NCI-H345 (cell line): ENCODE measurements at places on chromosomes 4 and X.

- no peak for DNase-seq
Observed at GRCh38 chr4:129355031-129355430, 259.1 kb downstream of the C4orf33 start.

DNA sequence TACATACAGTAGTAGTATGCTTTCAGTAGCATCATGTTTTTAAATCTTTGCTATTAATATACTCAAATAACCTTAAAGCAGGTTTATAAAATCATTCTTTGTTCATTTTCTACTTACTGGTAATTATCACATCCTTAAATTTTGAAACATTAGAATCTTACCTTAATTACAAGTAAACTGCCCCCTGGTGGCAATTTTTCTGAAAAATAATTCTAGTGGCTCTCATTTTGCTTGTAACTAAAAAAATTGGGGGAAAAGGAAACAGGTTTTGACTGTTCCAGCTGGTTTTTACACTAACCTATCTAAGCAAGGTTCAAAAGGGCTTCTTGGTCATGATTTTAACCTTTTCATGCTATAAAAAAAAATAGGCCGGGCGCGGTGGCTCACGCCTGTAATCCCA, 18.5 kb upstream of the DCAF4L1 start:
- no peak for DNase-seq

DNA sequence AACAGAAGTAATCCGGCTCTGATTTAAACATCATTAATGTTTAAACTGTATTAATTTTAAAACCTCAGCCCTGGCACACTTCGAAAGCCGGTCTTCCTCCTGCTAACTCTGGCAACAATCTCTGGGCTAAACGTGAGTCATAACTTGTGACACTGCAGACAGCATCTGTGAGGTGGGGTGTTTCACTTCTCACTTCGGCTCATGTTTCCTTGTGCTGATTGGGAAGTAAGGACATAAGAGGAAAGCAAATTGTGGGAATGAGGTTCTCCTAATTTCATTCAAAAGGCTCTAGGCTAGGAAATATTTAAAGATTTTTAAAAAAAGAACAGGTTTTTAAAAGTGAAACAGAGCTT, 139.9 kb upstream of the USP9X start:
- no peak for DNase-seq

DNA sequence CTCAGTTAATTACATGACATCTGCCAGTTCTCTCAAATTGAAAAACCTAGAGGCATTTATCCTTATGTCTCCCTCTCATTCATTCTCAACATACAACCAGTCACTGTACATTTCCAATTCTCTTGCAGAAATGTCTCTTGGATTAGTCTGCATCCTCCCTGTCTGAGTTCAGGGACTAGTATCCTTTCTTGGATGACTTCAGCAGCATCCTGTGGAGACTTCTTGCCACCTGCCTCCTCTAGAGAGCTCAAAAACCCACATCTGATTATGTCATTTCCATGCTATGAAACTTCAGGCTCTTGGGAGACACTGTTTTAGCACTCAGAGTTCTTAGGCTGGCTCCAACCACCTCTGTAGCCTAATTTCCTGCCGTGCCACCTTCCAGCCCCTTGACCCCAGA, 515.1 kb upstream of the DIPK2B start:
- no peak for DNase-seq

- DNase-seq, result no peak
Observed at GRCh38 chrX:117839544-117839943, 277.1 kb downstream of the KLHL13 start.

DNA sequence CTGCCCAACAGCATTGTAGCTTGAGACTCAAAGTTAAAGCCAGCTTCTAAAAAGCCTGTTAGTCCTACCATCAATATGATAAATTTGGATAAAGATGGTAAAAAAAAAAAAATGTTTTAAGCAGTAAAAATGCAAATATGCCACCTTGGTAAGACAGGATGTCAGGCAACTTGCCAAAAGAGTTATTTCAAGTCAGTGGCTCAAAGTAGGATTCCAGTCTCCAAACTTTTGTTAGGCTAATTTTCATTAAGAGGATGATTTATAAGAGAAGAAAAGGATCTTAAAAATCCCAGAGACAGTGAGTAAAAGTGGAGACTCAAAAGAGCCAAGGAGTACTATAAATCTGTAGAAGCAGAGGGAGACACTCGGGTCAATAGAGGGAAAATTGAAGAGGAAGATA, 47.5 kb downstream of the GASK1B start:
- DNase-seq, result no peak

DNA sequence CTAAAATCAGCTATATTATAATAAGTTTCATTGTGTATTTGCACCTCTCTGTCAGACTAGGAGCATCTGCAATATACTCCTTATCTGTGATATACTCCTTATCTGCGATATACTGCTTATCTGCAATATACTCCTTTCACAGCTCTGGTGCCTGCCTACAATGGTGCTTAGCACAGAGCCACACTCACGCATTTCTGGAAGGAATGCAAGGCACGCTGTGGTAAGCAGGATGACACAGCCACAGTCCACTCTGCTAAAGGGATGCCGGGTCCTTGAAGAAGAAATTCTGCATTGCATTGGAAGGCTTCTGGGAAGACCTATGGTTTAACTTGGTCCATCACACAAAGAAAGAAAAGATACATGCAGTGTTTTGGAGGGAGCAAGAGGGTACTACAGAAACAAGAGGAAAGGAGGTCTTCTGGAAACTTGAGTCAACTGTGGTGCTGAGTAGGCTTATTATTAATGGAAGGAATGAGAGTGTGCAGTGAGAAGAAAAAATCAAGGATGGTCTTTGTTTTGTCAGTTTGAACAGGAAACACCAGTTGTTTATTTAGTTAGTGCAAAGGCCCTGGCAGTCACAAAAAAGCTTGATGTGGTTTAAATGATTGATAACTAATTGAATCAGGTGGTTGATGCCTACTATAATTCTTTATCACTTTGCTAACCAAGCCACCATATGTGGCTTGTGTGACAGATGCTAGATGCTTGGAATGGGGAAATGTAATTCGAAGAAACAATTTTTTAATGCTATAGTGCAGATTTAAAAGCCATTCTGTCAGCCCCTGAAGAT, 342.3 kb downstream of the GRXCR1 start:
- DNase-seq, result no peak

- no peak for DNase-seq
Observed at GRCh38 chrX:19811807-19812604, 75.4 kb downstream of the SH3KBP1 start.

GRCh38 chr4:111323496-111323895, 700.6 kb upstream of the PITX2 start:
- DNase-seq, result no peak

- DNase-seq, result no peak
Observed at GRCh38 chr4:47907089-47907646, 7.2 kb downstream of the NFXL1 start.

DNA sequence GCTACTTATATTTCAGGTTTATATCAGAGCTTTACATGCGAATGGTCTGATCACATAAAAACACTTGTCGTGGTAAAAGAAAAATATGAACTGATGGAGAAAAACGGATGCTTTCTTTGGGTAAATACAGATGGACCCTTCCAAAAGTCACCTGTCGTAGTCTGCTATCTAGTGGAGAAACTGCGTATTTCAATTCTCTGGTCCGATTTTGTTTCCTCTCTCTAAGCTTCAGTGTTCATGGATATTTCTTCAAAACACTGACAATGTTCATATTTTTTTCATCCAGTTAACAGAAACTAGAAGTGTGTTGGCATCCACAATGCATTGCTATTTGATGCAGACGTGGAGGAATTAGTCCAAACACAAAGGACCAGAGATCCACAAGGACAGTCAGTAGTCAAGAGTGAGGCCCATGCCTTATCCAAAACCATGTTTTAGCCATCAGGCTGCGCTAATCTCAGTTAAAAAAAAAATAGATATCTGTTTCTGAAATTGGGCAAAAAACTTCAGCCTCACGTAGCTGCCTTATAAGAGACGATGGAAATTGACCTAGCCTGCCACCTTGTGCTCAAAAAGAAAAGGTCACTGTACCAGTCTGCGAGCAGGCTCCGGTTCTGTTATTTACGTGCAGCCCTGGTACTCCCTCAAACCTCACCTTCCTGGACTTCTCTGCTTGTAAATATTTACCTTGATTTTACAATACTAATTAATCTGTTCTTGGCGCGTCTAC, 16.0 kb downstream of the MEPE start:
- peak; percentile 54 for DNase-seq

- no peak for DNase-seq
Observed at GRCh38 chr4:40369437-40370274, 34.5 kb downstream of the CHRNA9 start.

- DNase-seq, result no peak
Observed at GRCh38 chr4:82320351-82320750, 53.4 kb downstream of the HNRNPD start.

DNA sequence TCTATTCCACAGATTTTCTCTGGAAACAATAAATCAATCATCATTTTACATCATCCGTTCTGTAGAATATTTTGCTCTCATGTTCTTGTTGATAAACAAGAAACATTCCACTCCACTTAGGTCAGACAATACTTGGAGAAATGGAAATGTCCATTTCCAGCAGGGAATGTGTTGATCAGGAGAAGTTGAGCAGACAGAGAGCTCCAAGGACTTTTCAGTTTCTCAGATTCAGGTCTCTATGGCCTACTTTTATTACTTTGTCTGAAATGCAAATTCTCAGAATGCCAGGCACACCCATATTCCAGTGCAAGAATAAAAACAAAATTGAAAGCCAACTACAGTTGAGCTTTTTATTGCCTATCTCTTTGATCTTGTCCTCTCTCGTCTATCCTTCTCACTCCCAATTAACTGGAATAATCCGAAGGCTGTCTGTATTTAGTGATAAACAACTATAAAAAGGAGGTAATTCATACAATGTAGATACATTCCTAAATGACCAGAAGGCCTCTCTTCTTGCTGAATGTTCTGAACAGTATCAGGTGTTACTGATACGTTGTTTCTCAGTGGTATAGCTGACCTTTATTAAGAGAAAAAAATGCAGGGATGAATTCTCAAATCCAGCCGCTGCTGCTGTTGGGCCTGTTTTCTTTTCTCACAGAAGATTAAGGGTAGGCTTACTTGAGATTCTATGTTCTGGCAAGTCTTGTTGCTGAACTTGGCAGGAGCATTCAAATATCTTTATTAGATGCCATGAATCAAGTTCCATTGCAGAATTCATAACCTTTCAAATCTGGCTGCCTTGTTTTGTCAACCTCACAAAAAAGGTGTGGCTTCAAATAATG, 72.1 kb downstream of the HPGD start:
- DNase-seq, result no peak

DNA sequence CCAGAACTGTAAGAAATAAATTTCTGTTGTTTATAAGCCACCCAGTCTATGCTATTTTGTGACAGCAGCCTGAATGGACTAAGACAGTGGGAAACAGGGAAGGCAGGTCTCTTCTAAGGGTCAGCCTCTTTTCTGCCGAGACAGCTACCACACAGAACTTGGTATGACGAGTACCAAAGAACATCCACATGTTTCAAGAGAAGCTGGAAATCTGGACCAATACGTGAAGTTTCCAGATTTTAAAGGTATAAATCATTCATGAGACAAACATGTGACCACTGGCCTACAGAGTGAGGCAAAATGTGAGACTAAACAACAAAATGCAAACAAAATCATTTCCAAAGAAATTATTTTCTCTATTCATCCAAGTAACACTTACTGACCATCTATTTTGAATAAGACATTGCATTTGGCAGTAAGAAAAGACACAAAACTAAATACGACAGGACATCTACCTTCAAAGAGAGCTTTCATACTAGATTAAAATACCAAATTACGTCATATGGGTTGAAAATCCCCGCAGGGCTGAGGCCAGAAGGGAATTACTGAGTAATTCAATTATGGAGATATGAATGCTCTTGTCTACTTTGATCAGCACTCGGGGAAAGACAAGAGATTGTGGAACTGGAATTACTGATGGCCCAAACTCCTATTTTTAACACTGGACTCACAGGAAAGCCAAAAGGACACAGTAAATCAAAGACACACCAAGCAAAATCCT, 7.2 kb downstream of the SCARB2 start:
- DNase-seq, result no peak

- DNase-seq, result peak; percentile 47
Observed at GRCh38 chrX:3549411-3549911, 164.0 kb downstream of the PRKX start.

DNA sequence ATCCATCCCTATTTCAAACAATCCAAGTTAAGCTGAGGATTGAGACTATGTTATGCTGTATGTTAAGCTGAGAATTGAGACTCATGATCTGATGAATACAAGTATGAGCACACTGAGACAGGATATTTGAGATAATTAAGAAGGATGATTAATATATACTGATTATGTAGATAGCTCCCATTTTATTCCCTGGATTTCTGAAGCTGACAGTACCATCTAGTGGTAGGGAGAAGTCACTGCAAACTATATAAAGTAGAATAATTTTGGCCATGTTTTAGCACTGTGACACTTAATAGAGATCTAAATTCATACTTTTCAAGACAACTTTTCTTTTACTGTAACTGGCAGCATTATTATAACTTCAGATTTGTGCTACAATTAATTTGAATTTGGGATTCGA, 63.8 kb upstream of the HPRT1 start:
- no peak for DNase-seq

DNA sequence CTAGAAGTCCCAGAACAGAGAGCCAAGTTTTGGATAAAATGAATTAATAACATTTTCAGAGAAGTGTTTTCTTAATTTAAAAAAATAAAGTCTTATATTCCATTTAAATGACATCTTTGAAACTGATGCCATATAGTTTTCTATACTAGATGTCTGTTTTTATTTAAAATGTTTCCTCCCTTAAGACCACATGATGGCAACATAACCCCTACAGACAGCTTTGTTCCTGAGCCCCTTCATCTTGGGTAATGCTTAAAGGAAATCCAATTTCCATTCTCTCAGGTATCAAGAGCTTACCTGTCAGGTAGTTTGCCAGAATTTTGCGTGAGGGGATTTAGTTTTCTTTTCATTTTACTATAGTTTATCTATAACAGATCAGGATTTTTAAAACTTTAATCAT, 181.4 kb upstream of the UGT8 start:
- DNase-seq, result no peak

DNA sequence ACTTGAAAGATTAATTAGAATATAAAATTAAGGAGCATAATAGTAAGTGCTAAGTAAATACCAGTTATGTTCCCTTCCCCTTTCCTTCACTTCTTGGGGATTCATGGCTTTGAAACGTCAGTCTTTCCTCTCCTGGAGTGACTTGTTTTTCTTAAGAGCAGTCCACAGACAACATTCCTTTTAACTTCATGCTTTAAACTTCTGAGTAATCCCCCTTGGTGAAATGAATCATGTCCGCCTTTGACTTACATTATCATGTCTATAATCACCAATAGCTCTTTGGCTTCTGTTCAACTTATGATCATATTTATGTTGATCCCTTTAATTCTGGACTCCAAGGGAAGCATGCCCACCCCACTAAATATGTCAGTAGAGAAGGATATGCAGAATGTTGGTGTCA, 1012.1 kb upstream of the SLIT2 start:
- DNase-seq, result no peak

DNA sequence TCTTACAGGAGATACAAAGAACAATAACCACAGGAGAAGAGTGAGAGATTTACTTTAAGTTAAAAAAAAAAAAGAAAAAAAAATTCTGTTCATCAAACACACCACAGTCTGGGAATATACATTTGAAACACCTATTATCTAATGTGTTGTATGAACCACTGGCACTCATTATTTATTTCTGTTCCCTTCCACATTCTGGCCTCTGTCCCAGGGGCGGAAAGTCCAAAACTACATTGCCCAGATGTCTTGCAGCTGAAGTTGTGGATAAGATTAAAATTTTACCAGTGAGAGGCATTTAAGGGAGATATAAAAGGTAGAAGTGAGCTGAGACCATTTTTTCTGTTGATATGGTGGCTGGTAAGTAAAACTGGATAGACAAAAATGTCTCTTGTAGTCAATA, 56.2 kb downstream of the SCLT1 start:
- DNase-seq, result no peak
